ENCODE measurements at places on chromosomes 11 and 22.

DNA sequence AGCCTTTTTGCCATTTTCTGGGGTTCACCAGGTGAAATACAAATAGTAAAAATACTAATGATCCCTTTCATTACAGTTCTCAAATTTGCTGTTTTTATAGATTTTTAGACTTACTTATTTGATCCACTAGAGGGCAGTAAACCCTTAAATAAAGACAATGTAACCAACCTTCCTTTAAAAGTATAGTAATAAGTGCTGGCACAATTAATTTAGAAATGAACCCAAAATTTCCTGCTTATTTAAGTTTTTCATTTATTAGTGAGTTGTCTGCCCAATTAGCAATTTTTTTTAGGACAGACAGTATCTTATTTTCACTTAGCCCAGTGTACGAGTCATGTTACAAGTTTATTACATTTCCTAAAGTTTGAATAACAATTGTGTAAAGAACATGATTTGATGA, 4.7 kb downstream of the DDIAS start:
- DNase-seq: peak; percentile 11

- DNase-seq: peak; percentile 59
These were observed 3.3 kb downstream of the USP47 start for GRCh38 chr11:11845071-11845470.

- no peak for DNase-seq
These were observed 46.9 kb downstream of the DKK3 start for GRCh38 chr11:11961399-11962028.

GRCh38 chr22:23764899-23765881, 2.4 kb downstream of the C22orf15 start:
- no peak for DNase-seq

GRCh38 chr22:37185646-37186227, 2.3 kb downstream of the C1QTNF6 start:
- no peak for DNase-seq

DNA sequence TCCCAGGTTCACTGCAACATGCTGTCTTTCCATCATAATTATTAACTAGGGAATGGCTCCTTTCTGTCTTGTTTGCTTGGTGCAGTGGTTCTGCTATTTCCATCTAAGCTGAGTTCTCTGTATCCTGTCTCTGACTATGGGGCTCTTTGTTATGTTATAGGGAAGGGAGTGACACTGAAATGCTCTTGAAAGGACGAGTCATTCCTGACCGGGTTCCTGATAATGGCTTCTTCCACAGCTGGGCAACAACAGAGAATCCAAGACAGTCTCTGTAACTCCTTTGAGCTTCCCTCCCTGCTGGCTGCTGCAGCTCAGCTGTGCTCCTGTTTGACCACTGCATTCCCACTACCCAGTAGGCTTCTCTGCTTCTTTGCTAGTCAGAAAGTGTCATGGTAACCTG, 24.1 kb downstream of the OR2AT4 start:
- DNase-seq: no peak

DNA sequence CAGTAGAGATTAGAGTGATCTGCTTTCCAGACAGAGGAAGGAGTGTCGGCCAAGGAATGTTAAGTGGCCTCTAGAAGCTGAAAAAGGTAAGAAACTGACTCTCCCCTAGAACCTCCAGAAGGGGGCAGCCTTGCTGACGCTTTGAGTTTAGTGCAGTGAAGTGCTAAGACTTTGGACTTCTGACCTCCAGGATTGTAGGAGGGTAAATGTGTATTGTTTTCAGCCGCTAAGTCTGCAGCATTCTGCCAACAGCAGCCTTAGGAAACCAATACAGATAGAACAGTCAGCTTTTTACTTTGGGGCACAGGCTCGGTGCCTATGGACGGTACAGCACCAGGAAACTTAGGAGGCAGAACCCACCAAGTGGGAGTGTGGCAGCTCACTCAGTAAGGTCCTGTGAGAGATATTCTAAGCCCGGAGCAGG, 3.6 kb upstream of the TBC1D22A start:
- peak; percentile 95 for DNase-seq

DNA sequence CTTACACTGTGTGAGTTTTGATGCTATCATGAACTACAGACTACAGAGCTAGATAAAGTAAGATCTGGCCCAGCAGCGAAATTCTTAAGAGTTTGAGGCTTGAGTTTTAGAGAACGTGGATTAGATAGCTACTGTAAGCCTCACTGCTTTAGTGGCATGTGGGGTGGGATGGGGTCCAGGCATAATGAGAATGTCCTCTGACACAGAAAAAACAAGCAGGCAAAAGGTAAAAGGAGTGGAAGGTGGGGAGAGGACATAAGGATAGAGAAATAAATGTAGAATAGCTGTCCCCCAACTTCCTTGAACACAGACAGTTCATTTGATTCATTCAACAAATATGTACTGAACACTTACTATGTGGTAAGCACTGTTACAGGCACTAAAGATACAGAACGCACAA, 324.5 kb upstream of the PITPNB start:
- DNase-seq: no peak
